ENCODE measurements at places on chromosomes 16 and 17.

GRCh38 chr16:67254801-67255552 is 6.2 kb downstream of the SLC9A5 start:
- no peak for DNase-seq

DNA sequence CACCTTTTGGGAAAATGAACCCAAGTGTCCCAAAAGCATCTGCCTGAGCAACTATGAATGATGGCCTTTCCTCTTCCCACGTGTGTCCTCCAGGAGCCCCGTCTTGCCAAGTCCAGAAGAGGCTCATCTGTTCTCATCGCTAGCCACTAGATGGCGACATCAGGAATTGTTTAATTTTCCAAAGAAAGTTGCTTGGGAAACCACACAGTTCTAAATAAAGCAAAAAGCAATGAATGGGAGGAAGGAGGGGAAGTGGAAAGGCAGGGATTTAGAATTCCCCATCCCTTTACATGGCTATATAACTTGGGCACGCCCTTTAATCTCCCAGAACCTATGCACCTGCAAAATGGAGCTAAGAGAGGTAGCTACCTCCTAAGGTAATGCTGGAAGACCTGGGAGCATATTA is 9.0 kb upstream of the CDH5 start:
- no peak for DNase-seq

DNA sequence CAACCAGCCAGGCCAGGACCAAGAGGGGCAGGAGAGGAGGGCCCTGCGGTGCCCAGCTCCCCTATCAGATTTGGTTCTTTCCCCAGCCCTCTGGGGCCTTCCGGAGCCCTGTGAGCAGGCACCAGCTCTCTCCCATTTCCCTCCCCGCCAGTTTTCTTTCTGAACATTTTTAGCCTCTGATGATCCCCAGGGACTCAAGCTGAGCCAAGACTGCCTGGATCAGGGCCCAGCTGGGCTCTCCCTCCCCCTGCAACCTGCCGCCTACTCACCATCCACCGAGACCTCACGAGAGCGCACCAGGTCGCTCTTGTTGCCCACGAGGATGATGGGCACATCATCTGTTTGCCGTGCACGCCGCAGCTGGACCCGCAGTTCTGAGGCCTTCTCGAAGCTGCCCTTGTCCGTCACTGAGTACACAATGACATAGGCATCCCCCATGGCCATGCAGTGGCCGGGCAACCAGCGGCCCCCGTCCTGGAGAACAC is 2.0 kb downstream of the RRAD start:
- DNase-seq = no peak

- no peak for DNase-seq
Observed at GRCh38 chr17:72031219-72031884, 89.5 kb upstream of the SOX9 start.

- no peak for DNase-seq
Observed at GRCh38 chr17:66654106-66654740, 180.7 kb upstream of the CACNG5 start.

- DNase-seq = no peak
Observed at GRCh38 chr16:1687427-1688316, 9.6 kb downstream of the JPT2 start.

DNA sequence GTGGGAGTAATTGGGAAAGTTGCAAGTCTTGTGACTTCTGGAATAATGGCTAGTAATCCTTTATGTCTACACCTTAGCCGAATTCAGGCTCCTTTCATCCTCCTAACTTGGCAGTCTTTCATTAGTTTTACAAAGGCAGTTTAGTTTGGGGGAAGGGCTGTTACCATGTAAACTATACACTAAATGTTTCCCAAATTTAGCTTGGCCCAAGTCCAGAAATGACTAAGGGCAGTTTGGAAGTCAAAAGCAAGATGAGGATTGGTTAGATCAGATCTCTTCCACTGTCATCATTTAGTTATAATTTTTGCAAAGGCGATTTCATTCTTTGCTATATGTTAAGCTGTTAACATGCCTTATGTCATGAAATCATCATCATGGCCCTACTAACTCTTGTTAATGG is 115.4 kb upstream of the CACNG3 start:
- no peak for DNase-seq

- DNase-seq = no peak
Observed at GRCh38 chr17:27506348-27507218, 50.3 kb downstream of the KSR1 start.

DNA sequence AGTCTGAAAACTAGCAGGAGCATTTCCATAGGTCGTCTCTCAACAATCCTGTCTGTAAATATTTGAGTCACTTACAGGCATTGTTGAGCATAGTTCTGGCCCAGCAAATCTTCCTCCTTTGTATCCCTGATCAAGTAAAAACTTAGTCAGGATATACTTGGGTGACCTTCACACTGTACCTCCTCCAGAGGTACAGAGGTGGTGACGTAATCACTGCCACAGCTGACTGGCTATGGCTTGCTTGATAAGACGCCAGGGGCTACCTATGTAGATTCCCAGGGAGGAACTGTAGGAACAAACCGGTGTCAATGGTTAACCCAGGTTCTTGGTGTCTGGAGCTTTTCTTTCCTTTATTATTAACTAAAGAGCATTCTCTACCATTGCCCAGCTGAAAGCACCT is at the start of gene KCNJ16:
KCNJ16 (plus strand) TSS at position 270 of the 400 bp plus-strand sequence. CDS start 56,863 bp downstream, outside the sequence.
- DNase-seq = no peak

Data from NCI-H2029 treated with DMSO at 0.1 percent for 48 hours (cell line).